ENCODE measurements at places on chromosomes 12 and 14. TPM values are rescaled to one million over a fixed set of nuclear protein-coding genes. Genes with fewer than 3 reads are reported as not detected.

GRCh38 chr14:78610994-78611393 lies 440.8 kb downstream of the NRXN3 start:
- no peaks in the 10 kb centered on the region for H3K36me3 ChIP-seq
- peaks cover 7% of the 10 kb centered on the region for H3K4me1 ChIP-seq
- no peak overlapping the region for H3K27ac ChIP-seq
- H3K4me3 ChIP-seq: no peak overlapping the region
- no peak for DNase-seq
- no peaks in the 10 kb centered on the region for H3K27me3 ChIP-seq

Gene KRT75
- not detected for total RNA-seq

DNA sequence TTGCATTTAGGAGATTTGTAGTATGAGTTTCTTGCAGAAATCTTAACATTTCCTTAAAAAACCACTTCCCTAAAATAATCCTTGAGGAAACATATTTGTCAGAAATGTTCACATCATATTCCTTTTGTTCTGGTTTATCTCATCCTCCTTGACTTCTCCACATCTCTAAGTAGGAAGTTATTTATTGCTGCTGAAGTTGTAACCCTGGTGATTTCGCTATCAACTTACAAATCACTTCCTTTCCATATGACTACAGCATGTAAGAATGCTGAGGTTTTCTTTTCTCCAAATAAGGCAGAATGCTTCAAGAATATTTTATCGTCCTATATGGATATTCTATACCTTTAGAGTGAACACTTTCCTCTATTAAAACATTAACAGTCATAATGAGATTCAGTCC lies 751.7 kb downstream of the NRXN3 start:
- no peaks in the 10 kb centered on the region for H3K27me3 ChIP-seq
- no peak for DNase-seq
- H3K27ac ChIP-seq: peak overlapping the region; percentile 33
- H3K4me3 ChIP-seq: no peak overlapping the region
- peaks cover 13% of the 10 kb centered on the region for H3K4me1 ChIP-seq
- no peaks in the 10 kb centered on the region for H3K36me3 ChIP-seq

GRCh38 chr12:54598970-54599369 lies 10.5 kb upstream of the PPP1R1A start:
- no peak overlapping the region for H3K4me3 ChIP-seq
- no peak overlapping the region for H3K27ac ChIP-seq
- DNase-seq: no peak

- no peak overlapping the region for H3K4me3 ChIP-seq
- no peak overlapping the region for H3K27ac ChIP-seq
- no peaks in the 10 kb centered on the region for H3K4me1 ChIP-seq
- H3K27me3 ChIP-seq: peaks cover 37% of the 10 kb centered on the region
- no peaks in the 10 kb centered on the region for H3K36me3 ChIP-seq
Measured at GRCh38 chr12:66279123-66279712, 23.1 kb upstream of the HELB start.

DNA sequence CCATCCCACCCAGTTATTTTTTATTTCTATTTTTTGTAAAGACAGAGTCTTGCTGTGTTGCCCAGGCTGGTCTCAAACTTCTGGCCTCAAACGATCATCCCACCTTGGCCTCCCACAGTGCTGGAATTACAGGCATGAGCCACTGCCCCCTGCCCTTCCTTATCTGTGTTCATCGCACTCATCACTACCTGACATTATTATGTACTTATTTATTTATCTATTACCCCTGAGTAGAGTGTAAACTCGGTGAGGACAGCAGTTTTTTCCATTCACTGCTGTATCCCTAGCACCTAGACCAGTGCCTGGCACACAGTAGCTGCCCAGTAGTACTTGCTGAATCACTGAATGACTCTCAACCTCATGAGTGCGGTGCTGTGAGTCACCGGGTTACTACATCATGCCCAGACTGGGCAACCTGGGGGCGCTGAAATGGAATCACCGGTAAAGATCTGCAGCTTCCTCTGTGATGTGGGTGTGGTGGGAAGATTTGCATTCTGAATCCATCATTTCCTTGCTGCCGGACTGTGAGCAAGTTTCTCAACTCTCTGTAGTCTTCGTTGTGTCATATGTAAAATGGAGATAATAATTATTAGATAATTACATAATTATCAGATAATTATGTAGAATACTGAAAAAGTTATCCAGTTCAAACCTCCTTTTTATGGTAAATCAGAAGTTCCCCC lies 81.9 kb upstream of the USP44 start:
- peaks cover 3% of the 10 kb centered on the region for H3K36me3 ChIP-seq
- peak overlapping the region; percentile 98 for H3K27ac ChIP-seq
- no peak for DNase-seq

DNA sequence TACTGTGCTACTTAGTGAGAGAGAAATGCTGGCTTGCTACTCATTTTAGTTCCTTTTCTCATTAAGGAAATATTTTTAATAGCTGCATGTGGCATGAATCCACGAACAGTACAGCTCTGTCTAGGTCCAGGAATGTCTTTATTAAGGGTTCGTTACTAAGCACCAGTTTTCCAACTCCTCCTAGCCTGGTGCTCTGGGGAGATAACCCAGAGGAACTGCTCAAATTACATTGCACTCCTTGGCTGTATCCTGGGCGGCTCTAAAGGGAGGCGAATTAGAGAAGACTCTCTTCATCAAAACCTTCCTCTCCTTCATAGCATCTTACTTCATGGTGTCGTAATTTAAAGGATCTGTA lies 101.3 kb downstream of the PPM1A start:
- H3K27me3 ChIP-seq: peaks cover 15% of the 10 kb centered on the region
- DNase-seq: no peak
- no peak overlapping the region for H3K4me3 ChIP-seq

Gene PTHLH
- 0.44 TPM for total RNA-seq

GRCh38 chr12:93798279-93799151 lies 121.3 kb downstream of the CRADD start:
- no peak overlapping the region for H3K4me3 ChIP-seq
- no peaks in the 10 kb centered on the region for H3K27me3 ChIP-seq
- no peak for DNase-seq
- peak overlapping the region; percentile 20 for H3K27ac ChIP-seq
- peaks cover 20% of the 10 kb centered on the region for H3K4me1 ChIP-seq
- H3K36me3 ChIP-seq: no peaks in the 10 kb centered on the region

DNA sequence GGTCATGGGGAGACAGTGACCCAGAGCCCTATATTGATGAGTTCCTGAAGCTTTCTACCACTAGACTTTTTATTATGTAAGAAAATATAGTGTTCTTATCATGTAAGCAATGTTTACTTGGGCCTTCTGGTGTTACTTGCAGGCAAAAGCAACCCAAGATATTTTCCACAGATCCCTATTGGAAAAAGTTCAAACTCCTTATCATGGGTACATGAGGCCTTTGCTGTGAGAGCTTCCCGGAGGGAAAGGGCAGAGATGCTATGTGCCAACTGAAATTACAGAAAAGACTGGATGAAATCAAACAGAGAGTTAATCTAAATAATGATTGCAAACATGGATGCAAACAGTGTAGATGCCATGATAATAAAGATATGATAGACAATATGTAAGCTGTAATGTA lies 361.5 kb downstream of the FUT8 start:
- no peaks in the 10 kb centered on the region for H3K36me3 ChIP-seq
- no peak overlapping the region for H3K27ac ChIP-seq
- H3K27me3 ChIP-seq: peaks cover 6% of the 10 kb centered on the region
- H3K4me3 ChIP-seq: no peak overlapping the region
- no peak for DNase-seq

DNA sequence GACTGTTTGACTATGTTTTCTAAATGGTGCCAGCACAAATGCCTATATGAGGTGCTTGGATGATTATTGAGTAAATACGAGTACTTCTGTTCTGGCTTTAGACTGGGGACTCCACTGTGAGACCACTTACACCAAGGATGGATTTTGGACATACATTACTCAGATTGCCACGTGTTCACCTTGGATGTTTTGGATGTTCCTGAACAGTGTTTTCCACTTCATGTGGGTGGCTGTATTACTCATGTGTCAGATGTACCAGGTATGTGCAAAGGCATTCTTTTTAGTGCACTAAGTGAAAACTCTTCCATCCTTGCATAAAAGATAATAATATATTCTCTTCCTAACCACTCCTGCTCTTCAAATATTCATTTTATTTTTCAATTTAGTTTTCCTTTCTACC lies 30.7 kb downstream of the CSRP2 start:
- H3K4me1 ChIP-seq: no peaks in the 10 kb centered on the region
- no peak overlapping the region for H3K4me3 ChIP-seq
- no peak for DNase-seq
- no peak overlapping the region for H3K27ac ChIP-seq
- no peaks in the 10 kb centered on the region for H3K27me3 ChIP-seq
- H3K36me3 ChIP-seq: peaks cover 33% of the 10 kb centered on the region

Gene MUCL1
- not detected for total RNA-seq

- H3K27ac ChIP-seq: no peak within 1 kb of the TSS
- no peaks in the 10 kb centered on the region for H3K27me3 ChIP-seq
- peaks cover 2% of the 10 kb centered on the region for H3K36me3 ChIP-seq
- H3K4me3 ChIP-seq: peak within 1 kb of the TSS; percentile 69
- no peaks in the 10 kb centered on the region for H3K4me1 ChIP-seq
Measured at GRCh38 chr12:12349711-12350665, at the start of gene MANSC1. MANSC1 (minus strand) TSS chr12:12350242; CDS start chr12:12343314, 6,928 bp downstream.

GRCh38 chr12:91892081-91892855 lies 253.4 kb downstream of the BTG1 start:
- H3K27ac ChIP-seq: no peak overlapping the region
- H3K4me3 ChIP-seq: no peak overlapping the region
- H3K36me3 ChIP-seq: no peaks in the 10 kb centered on the region
- peaks cover 7% of the 10 kb centered on the region for H3K4me1 ChIP-seq

- DNase-seq: no peak
- peaks cover 13% of the 10 kb centered on the region for H3K36me3 ChIP-seq
- H3K27me3 ChIP-seq: peaks cover 18% of the 10 kb centered on the region
- no peak overlapping the region for H3K27ac ChIP-seq
- peaks cover 13% of the 10 kb centered on the region for H3K4me1 ChIP-seq
Measured at GRCh38 chr12:4607056-4607455, 41.8 kb downstream of the AKAP3 start.

GRCh38 chr12:14769466-14769968 lies 33.8 kb downstream of the WBP11 start:
- peak overlapping the region; percentile 97 for H3K4me3 ChIP-seq
- H3K36me3 ChIP-seq: peaks cover 15% of the 10 kb centered on the region
- peaks cover 38% of the 10 kb centered on the region for H3K4me1 ChIP-seq
- DNase-seq: no peak

- peaks cover 37% of the 10 kb centered on the region for H3K36me3 ChIP-seq
- peaks cover 8% of the 10 kb centered on the region for H3K4me1 ChIP-seq
- H3K27ac ChIP-seq: peak overlapping the region; percentile 7
- no peak overlapping the region for H3K4me3 ChIP-seq
- no peaks in the 10 kb centered on the region for H3K27me3 ChIP-seq
Measured at GRCh38 chr12:104342635-104343249, 39.2 kb downstream of the EID3 start.

Gene TBX5
- total RNA-seq: not detected

DNA sequence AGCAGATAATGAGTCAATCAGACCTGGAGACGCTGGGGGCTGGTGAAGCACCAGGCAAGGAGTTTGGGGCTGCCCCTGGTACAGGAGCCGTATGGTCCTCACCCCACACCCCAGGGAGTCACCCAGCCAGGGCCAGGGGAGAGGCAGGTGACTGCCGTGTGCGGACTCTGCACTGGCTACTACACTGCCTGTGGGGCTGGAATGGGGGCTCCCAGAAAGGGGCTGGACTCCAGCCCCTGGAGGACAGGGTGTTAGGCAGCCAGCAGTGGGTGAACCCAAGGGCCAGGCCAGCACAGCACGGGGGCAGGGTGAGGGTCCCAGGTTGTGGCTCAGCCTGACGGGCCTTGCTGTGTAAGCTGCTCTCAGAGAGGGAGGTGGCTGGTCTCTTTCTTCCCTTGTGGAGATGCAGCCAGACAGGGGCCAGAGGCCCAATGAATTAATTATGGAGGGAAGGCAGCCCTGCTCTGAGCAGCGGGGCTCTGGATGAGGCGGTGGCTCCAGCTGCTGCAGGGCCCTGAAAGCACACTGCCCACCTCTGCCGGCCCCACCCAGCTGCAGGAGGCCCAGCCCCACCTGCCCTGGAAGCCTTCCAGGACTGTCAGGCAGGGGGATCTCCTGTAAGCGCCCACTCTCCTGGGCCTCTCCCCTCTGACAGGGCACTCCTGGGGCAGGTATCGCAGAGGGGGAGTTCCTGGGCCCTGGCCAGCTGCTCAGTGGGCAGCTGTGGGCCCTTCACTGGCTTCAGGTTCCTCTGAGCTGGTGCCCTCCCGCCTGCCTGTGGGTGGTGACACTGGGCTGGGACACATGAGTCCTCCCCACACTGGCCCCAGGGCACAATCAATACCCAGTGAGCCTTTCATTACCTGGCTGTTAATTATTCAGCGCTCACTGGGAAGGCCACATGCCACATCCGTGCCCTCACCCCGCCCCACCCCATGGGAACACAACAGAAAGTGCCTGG lies 142.5 kb upstream of the C14orf180 start:
- H3K27me3 ChIP-seq: no peaks in the 10 kb centered on the region
- no peak overlapping the region for H3K27ac ChIP-seq
- H3K36me3 ChIP-seq: no peaks in the 10 kb centered on the region
- peak; percentile 75 for DNase-seq
- no peak overlapping the region for H3K4me3 ChIP-seq
- no peaks in the 10 kb centered on the region for H3K4me1 ChIP-seq

Gene RIMBP2
- total RNA-seq: not detected

DNA sequence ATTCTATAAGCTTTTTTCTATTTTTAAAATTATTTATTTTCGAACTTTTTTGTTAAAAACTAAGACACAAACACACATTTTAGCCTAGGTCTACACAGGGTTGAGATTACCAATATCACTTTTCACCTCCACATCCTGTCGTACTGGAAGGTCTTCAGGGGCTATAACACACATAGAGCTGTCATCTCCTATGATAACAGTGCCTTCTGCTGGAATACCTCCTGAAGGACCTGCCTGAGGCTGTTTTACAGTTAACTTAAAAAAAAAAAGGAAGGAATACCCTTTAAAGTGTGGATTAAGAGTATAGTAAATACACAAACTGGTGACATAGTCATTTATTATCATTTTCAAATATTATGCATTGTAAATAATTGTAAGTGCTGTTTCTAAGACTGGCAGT lies 43.0 kb downstream of the RASSF8 start:
- no peaks in the 10 kb centered on the region for H3K27me3 ChIP-seq
- H3K4me1 ChIP-seq: peaks cover 31% of the 10 kb centered on the region
- H3K4me3 ChIP-seq: no peak overlapping the region
- no peak for DNase-seq
- H3K36me3 ChIP-seq: peaks cover 17% of the 10 kb centered on the region

- H3K4me1 ChIP-seq: no peaks in the 10 kb centered on the region
- no peaks in the 10 kb centered on the region for H3K27me3 ChIP-seq
- H3K36me3 ChIP-seq: no peaks in the 10 kb centered on the region
- H3K4me3 ChIP-seq: no peak overlapping the region
Measured at GRCh38 chr14:70121521-70121920, 67.2 kb downstream of the SLC8A3 start.

DNA sequence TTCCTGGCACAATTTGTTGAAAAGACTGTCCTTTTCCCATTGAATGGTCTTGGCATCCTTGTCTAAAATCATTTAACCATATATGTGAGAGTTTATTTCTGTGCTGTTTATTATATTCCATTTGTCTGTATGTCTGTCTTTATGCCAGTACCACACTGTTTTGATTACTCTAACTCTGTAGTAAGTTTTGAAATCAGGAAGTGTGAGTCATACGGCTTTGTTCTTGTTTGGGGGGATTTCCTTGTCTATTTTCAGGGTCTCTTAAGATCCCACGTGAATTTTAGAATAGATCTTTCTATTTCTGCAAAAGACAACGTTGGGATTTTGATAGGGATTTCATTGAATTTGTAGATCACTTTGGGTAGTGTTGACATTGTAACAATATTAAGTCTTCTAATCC lies 88.5 kb downstream of the MYRFL start:
- H3K27ac ChIP-seq: no peak overlapping the region
- H3K27me3 ChIP-seq: no peaks in the 10 kb centered on the region
- no peaks in the 10 kb centered on the region for H3K36me3 ChIP-seq

- no peaks in the 10 kb centered on the region for H3K36me3 ChIP-seq
- no peak for DNase-seq
- H3K27me3 ChIP-seq: peaks cover 42% of the 10 kb centered on the region
- H3K4me3 ChIP-seq: no peak within 1 kb of the TSS
Measured at GRCh38 chr12:21604245-21605101, at the start of gene GYS2. GYS2 (minus strand) TSS chr12:21604847; CDS start chr12:21604592, 255 bp downstream.

Gene DNM1L
- 52.0 TPM for total RNA-seq
